Stimulated activated CD4-positive, alpha-beta T cell treated with anti-CD3 and anti-CD28 coated beads, Interleukin-12 subunit alpha, Interleukin-12 subunit beta, amount 100 ng/mL, for 48 hours (primary cell): ENCODE measurements at places on chromosomes 3 and 15.

DNA sequence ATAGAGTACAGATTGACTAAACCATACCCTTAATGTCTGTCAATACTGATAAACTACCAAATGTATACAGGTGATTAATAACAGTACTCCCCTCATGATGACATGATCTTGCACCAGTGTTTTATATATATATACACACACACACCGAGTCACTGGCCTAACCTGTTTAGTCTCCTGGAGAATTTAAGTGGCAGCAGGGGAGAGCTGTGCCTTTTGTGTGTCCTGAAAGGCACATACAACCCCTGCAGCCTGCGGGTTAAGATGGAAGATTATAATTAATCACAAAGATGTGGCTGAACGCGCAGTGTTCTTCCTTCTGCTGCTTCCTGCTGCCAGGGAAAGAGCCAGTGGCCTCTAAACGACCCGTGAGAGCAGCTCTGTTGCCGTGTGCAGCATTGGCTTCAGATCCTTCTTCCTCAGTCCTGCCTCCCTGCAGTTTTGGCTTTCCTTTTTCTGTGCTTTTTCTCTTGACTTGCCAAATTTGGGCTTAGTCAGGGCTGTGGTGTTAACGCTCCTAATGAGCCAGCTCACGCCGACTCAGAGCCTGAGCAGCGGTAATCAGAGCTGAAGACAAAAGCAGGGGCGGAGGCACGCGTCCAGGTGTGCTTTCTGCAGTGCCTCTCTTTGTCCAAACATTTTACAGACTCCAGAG lies 42.5 kb upstream of the UBE3A start:
- DNase-seq: no peak

- no peak for DNase-seq
Measured at GRCh38 chr3:134749174-134749573, 45.9 kb upstream of the EPHB1 start.

- DNase-seq: no peak
Measured at GRCh38 chr15:29613951-29614382, 208.3 kb downstream of the TJP1 start.

DNA sequence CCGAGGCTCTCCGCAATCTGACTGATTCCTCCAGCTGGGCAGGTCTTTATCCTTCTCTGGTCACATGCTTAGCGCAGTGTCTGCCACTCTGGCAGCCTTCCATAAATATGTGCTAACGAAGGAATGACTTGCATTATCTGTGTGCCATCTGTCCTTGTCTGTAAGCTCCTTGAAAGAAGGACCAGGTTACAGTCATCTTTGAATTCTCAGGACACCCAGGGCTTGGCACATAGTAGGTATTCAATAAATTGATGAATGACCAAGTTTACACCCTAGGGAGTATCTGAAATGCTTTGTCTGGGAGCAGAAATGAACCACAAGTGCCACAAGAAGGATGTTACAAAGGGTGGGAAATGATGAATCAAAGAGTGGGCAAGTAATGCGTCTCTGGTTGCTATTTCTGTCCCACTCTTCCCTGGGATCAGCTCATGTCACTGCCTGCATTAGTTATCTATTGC lies 16.5 kb upstream of the FAM3D start:
- DNase-seq: no peak

GRCh38 chr15:83099290-83099689 lies 8.2 kb upstream of the TM6SF1 start:
- DNase-seq: no peak

GRCh38 chr15:34642247-34642646 lies 58.8 kb upstream of the GOLGA8B start:
- DNase-seq: no peak

GRCh38 chr15:48433226-48433886 lies 102.1 kb downstream of the DUT start:
- no peak for DNase-seq

DNA sequence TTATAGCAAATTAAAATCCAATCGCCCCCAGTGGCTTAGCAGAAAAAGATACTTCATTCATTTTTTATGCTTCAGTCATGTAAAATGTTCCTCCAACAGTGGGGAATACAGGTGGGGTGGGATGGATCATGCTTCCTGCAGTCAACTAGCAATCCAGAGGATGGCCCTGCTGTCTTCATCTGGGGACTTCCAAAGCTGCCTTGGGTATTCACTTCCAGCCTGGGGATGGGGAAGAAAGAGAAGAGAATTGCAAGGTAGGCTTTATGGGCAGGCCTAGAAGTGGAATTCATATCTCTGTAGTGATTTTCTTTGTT lies 354.8 kb upstream of the SLCO3A1 start:
- no peak for DNase-seq

DNA sequence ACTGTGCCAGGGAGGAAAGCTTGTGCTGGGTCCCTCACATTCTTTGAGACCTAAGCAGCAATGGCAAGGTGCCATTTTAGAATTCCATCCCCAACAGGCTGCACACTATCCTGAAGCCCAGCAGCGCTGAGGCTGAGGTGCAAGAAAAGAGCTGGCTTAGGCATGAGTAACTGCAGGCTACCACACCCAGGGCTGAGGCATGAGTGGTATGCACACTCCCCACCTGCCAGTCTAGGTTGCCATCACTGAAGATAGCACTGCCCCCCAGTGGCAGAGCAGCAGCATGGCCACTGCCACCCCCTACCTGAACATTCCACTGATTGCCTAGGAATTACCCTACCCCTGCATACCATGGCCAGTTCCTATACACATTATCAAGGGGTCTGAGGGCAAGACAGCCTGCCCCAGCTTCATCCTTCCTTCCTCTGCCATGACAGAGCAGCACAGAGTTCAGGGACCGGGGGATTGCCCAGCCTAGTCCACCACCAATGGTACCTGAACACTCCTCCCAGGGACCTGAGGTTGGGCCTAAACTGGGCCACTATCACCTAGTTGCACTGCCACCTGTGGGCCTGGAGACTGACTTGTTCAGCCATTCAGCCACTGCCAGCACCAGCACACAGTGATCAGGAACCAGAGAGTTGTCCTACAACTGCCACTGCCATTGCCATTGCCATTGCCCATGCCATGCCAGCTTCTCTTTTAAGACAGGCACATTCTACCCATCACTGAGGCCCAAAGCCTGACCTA lies 129.8 kb downstream of the SATB1 start:
- DNase-seq: peak; percentile 13

DNA sequence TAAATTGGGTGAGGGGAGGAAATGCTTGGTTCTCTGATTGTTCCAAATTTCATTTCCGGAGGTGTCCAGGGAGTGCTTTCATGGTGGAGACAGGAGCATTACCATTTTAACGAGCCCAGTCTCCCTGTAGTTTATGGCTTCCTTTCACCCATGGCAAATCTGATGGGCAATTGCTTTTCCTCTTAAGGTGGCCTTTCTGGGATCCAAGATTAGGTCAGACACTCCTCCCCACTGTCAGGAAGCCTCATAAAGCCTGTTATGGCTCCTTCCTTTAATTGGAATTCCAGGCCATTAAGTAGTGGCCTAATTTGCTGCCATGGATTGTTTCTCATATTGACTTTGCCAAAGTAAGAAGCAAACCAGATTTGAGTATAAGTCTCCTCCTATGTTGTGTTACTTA lies 157.8 kb downstream of the PDCD6IP start:
- no peak for DNase-seq

DNA sequence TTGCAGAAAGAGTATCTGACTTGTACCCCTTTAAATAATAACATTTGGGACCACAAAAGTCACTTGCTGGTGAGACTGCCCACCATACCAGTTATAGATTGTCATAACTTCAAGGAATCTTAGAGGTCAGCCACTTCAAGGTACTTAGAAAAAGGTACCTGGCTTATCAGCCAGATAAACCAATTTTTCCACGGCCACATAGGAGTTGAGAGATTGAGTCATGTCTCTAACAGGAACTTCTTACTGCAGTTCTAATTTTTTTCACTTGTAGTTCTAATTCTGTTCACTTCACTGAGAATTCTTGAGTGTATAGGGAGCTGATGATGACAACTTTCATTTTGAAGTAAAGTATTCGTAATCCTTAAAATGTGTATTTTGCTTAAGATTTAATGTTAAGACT lies 317.1 kb upstream of the CBLB start:
- no peak for DNase-seq

GRCh38 chr15:70089692-70089971 lies 8.1 kb downstream of the TLE3 start:
- DNase-seq: no peak
